T-helper 9 cell (primary cell): ENCODE measurements at places on chromosomes 1 and 21.

GRCh38 chr1:39675220-39675619, 3.3 kb upstream of the NT5C1A start:
- DNase-seq = no peak

DNA sequence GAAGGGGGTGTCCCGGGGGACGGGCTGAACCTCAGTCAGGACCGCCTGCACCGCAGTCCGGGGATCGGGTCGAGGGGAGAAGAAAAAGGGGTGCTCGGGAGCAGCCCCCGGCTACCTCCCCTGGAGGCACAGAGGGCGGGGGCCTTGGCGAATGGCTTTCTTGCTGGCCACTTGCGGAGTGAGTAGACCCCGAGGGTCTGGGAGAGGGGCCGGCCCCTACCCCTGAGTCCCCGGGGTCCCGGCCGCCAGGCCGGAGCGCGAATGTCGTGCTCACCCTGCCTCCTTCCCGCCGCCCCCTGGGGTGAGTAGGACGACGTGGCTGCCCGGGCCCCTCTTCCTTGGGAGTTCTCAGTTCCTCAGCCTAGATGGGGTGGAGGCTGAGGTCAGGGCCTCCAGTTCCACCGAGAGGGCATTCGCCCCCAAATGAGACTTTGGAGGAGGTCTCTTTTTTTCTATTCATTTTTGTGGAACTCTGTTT, 113.0 kb downstream of the OSBPL9 start:
- no peak for DNase-seq

- no peak for DNase-seq
Measured at GRCh38 chr21:37827913-37828312, 88.3 kb downstream of the KCNJ6 start.

GRCh38 chr1:30682396-30683275, 40.7 kb downstream of the MATN1 start:
- DNase-seq = no peak

DNA sequence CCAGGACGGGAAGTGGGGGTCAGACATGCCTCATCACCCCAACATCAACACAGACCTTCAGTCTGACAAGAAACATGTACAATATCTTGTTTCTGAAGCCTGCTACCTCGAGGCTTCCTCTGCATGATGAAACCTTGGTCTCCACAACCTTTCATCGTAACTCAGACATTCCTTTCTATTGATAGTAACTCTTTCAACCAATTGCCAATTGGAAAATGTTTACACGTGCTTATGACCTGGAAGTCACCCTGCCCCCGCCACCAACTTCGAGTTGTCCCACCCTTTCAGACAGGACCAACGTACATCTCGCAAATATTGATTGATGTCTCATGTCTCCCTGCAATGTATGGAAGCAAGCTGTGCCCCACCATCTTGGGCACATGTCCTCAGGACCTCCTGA, 159.5 kb downstream of the ETS2 start:
- no peak for DNase-seq

GRCh38 chr1:227459326-227459841, 104.0 kb upstream of the ZNF678 start:
- no peak for DNase-seq

GRCh38 chr1:231423648-231424047, 1.6 kb upstream of the EGLN1 start:
- no peak for DNase-seq

GRCh38 chr1:204321665-204322064, 38.1 kb downstream of the PLEKHA6 start:
- DNase-seq = no peak

- DNase-seq = no peak
Measured at GRCh38 chr1:245990315-245991022, 516.6 kb downstream of the SMYD3 start.

DNA sequence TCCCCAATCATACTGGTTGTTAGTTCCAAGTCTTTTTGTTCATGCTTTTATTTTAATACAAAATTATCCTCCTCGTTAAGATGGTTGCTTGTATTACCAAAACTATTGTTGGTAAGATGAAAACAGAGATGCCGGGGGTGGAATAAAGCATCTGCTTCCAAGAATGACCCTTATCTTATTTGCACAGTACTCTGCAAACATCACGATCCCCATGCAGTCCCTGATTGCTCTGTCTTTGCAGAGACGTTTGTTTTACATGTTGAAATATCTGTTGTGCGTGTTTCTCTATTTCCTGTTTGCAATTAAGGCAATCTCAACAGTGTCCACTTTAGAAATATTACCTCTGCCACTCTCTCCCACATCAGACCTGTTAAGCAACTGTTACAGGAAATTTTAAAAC, 141.3 kb upstream of the NCAM2 start:
- no peak for DNase-seq

- no peak for DNase-seq
Measured at GRCh38 chr1:6597777-6598131, 4.9 kb downstream of the KLHL21 start.

DNA sequence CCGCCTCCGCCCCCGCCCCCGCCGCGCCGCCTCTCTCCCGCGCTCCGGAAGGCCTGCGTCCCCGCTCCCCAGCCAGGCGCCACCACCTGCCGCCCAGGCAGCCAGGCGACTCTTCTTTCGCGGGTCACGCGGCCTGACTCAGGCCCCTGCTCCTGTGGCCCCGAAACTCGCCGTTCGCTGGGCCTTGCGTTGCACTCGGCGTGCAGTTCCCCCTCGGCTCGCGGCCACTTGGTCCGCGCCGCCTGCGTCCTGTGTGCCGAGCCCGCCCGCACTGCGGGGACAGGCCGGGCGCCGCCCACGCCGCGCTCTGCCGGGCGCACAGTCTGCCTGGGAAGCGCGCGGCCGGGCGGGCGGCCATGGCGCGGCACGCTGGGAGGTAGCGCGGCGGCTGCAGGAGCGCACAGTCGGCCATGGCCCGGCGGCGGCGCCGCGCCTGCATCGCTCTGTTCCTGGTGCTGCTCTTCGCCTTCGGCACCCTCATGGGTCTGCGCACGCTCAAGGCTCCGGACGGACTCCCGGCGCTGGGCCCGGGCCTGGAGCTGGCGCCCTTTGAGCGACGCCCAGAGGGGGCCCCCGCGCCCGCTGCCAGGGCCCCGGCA, at the start of gene MANEAL:
Gene MANEAL, plus strand, starts transcription at position 75 of the 599 bp plus-strand sequence. Its CDS starts 336 bp downstream, at position 411.
- DNase-seq = no peak

GRCh38 chr1:39043513-39043912, 17.4 kb downstream of the NDUFS5 start:
- DNase-seq = no peak

- DNase-seq = no peak
Measured at GRCh38 chr1:161834967-161835550, 68.9 kb downstream of the ATF6 start.

GRCh38 chr1:224058303-224058702, 55.6 kb upstream of the FBXO28 start:
- no peak for DNase-seq

GRCh38 chr1:8663915-8664329, 153.5 kb downstream of the RERE start:
- DNase-seq = no peak

GRCh38 chr1:6093071-6093470, 47.4 kb downstream of the KCNAB2 start:
- DNase-seq = no peak

DNA sequence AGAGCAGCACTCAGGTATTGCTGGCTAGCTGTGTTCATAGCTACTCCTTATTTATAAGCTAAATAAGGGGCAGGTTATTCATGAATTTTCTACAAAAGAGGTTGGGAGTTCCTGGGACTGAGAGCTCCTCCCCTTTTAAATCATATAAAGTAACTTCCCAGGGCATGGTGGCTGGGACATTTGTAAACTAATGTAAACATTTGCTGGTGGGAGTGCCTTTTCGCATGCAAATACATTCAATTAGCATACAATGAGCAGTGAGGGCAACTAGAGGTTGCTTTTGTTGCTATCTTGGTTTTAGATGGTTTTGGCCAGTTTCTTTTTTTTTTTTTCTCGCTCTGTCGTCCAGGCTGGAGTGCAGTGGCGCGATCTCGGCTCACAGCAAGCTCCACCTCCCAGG, 43.4 kb downstream of the GNPAT start:
- no peak for DNase-seq

DNA sequence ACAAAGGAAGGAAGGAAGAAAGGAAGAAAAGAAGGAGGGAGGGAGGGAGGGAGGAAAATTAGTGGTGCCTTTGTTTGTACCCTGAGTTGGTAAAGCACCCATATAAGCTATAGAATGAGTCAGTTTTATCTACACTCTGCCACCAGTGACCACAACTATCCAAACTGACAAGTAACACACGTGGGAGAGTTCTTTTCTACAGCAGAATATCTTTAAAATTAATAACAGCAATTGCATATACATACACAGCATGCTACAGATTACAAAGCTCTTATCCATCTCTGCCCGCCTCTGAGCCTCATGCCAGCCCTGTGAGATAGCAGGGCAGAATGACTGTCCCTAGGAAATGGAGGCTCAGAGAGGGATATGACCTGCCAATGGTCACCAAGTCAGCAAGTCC, 20.3 kb downstream of the CDCP2 start:
- no peak for DNase-seq

- no peak for DNase-seq
Measured at GRCh38 chr1:243525085-243525487, 269.2 kb downstream of the SDCCAG8 start.

- DNase-seq = no peak
Measured at GRCh38 chr1:62688687-62689085, 500 bp upstream of the DOCK7 start.

DNA sequence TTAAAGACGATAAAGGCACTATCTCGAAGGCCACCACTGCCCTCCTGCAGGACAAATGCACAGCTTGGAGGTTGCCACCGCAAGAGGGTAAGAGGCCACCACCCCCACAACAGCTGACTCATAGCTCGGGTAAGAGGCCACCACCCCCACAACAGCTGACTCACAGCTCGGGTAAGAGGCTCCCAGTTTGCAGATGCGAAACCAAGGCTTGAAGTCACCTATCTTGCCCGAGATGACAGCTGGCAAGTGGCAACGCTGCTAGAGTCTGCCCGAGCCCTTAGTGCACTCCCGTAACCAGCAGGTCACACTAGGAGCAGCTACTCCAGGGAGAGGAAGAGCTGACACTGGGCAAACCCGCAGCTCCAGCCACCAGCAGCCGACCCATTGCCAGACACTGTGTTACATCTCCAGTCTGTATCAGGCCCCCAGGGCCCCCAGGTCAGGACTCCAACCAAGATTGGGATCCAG, 17.1 kb upstream of the SPSB1 start:
- no peak for DNase-seq

DNA sequence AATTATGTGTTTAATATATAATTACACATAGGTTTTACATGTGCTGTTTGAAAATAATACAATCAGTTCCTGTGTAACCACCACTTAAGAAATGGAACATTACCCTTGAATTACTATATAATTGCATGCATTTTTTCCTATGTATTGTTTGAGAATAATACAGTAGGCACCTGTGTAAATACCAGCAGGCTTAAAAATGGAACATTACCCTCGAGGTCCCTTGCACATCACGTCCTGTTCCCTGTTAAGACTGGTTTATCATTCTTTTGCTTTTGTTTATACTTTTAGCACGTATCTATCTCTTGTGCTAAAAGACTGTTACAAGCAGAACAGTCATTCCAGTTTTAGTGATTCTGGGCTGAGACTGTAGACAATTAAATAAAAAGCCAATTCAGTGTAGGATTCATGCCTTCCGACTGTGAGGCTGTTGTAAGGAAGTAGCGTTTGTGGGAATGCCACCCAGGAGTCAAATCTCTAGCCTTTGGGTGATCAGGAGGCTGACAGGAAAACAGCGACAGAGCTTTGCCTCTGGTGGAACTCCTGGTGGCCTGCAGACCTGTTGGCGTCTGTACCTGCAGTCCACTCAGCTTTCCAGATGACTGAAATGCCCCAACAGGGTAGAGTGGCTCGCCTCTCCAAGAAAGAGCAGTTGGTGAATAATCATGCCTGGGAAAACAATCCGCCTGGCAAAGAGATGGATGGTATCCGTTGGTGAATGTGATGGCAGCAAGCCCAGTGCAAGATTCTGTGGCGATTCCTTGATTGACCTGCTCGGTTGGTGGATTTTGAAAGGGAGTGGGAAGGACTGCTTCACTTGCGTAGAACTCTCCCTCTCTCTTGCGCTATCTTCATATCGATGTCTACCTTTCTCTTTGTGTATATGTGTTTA, 58.0 kb downstream of the DISC1 start:
- no peak for DNase-seq

DNA sequence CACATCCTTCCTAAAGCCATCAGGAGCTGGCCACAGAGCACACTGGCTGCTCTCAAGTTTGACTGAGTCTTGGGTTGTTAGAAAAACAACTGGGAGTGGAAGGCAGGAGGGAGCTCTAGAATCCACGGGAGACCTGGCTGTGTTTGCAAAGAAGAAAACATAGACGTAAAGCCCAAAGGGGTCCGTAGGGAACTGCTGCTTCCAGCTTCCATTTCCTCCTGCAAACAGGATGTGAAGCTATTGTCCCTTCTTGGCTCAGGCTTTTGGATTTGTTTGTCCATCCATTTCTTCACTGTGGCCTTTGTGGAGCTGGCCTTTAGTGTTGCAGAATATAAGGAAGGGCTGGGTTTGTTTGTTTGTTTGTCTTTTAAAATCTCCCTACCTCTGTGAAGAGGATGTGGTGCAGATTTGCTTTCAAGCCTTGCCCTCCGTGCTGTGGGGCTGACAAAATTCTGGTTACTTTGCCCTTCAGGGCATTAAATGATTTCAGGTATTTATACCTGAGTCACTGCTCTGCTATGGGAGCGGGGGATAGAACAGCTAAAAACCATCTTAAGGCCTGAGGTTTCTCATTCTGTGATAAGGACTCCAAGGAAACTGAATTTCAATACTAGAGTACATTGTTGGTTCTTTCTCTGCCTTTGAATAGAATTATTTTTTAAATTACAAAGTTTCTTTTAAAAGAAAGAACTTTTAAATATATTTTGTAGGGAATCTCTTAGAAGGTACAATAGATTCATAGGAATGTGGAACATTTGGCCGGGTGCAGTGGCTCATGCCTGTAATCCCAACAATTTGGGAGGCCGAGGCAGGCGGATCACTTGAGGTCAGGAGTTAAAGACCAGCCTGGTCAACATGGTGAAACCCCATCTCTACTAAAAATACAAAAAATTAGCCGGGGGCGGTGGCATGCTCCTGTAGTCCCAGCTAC, 74.3 kb downstream of the MPZL1 start:
- no peak for DNase-seq

DNA sequence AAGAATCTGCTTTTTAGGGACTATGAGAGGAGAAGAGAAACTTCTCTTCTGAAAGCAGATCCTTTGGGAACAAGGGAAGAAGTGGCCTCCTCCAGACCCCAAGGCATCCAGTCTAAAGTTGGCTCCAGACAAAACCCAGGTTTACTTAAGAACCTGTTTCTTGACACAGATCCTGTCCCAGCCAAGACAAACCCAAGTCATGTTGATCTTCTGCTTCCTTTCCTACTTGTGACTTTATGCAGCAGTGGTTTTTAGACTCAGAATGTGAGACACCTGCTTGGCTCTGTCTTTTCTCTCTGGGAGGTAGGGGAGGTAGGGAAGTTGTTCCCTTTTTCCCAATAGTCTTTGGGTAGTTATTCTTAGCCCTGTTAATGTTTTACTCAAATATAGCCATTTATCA, 38.3 kb downstream of the ELAPOR1 start:
- no peak for DNase-seq

- DNase-seq = peak; percentile 7
Measured at GRCh38 chr21:29376556-29376955, 77.8 kb downstream of the BACH1 start.
